Suprapubic skin (tissue), 4 donors: ENCODE measurements at places on chromosomes 5 and 9. TPM values are rescaled to one million over a fixed set of nuclear protein-coding genes. Genes with fewer than 3 reads are reported as not detected.

CACFD1 gene
- total RNA-seq = 10.3 TPM

DNA sequence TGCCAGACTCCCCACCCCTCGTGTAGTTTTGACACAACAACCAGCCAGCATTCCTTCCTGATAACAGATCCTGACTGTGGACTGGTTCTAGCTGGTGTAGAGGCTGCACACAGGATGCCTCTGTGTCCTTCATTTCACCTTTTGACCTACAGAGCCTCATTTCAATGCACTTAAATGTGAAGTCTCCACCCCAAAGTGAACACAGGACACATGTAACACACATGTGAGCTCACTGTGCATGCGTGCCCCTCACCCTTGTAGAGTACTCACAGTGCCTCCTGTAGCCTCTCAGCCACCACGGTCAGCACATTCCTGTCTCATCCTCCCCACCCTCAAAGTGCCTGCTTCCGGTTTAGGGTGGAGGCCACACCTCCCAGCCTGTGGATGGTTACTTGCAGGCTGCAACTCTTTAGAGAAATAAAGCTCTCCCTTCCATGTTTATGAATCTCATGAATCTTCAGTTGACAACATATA is 11.6 kb upstream of the NKD2 start:
- H3K36me3 ChIP-seq = no peaks in the 10 kb centered on the region
- no peak overlapping the region for H3K4me3 ChIP-seq
- H3K27ac ChIP-seq = no peak overlapping the region

DNA sequence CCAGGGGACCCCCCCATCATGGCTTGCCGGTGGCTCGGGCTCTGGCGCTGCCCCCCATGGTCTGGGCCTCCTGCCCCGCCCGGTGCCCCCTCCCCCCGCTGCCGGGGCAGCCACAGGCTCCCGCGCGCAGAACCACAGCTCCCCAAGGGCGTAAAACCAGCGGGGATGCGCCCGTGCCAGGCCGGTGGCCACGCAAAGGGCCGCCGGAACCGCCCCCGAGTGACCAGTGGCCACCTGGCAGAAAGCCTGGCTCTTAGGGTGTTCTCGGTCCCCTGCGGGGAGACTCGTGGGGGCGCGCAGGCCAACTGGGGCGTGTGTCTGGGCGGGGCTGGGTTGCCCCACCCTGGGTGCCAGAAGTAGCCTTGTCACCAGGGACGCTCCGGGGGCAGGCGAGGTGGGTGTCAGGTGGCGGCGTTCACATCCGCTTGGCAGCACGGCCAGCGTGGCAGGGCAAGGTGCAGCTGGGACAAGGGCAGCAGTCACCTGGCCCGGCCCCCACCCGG is 515 bp upstream of the AGPAT2 start:
- H3K27ac ChIP-seq = peak overlapping the region; percentile 93
- H3K4me3 ChIP-seq = peak overlapping the region; percentile 89
- H3K27me3 ChIP-seq = no peaks in the 10 kb centered on the region
- peaks cover 32% of the 10 kb centered on the region for H3K4me1 ChIP-seq
- no peaks in the 10 kb centered on the region for H3K36me3 ChIP-seq
- no peak for DNase-seq

DNA sequence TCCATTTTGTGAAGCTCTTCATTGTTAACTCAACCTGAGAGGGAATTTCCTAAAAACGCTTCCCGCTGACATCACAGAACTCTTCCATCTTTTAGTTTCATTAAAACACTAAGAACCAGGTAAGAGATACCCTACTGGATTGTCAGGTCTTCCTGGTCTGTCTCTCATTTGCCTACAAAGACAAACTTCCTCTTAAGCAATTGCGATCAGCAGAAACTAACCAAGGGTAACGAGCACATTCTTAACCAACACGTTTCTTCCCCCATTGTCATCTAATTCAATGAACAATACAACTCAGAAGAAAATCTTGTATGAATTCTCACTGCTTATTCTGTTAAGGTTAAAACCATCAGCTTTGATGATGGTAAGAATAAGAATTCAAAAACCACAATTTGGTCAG is 6.6 kb downstream of the FBXW11 start:
- H3K27ac ChIP-seq = no peak overlapping the region
- H3K36me3 ChIP-seq = no peaks in the 10 kb centered on the region
- no peaks in the 10 kb centered on the region for H3K27me3 ChIP-seq
- H3K4me3 ChIP-seq = no peak overlapping the region
- H3K4me1 ChIP-seq = peaks cover 29% of the 10 kb centered on the region

TMEM171 gene
- total RNA-seq = 1.7 TPM

RNF208 gene
- total RNA-seq = 2.8 TPM

DNA sequence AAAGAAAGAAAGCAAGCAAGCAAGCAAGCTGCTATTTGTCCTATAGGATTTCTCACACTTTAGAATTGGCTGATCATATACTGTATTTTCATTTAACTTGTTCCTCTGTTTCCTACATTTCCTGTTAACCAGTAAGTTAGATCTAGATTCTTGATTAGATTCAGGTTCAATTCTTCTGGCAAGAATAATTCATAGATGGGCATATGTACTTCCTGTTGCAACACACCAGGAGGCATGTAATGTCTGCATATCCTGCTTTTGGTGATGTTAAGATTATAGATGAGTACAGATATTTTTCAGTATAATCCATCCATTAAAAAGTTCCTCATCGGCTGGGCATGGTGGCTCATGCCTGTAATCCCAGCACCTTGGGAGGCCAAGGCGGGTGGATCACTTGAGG is 10.8 kb upstream of the KIF27 start:
- no peak for DNase-seq
- H3K27ac ChIP-seq = no peak overlapping the region
- H3K4me1 ChIP-seq = peaks cover 14% of the 10 kb centered on the region
- no peak overlapping the region for H3K4me3 ChIP-seq
- no peaks in the 10 kb centered on the region for H3K27me3 ChIP-seq

DNA sequence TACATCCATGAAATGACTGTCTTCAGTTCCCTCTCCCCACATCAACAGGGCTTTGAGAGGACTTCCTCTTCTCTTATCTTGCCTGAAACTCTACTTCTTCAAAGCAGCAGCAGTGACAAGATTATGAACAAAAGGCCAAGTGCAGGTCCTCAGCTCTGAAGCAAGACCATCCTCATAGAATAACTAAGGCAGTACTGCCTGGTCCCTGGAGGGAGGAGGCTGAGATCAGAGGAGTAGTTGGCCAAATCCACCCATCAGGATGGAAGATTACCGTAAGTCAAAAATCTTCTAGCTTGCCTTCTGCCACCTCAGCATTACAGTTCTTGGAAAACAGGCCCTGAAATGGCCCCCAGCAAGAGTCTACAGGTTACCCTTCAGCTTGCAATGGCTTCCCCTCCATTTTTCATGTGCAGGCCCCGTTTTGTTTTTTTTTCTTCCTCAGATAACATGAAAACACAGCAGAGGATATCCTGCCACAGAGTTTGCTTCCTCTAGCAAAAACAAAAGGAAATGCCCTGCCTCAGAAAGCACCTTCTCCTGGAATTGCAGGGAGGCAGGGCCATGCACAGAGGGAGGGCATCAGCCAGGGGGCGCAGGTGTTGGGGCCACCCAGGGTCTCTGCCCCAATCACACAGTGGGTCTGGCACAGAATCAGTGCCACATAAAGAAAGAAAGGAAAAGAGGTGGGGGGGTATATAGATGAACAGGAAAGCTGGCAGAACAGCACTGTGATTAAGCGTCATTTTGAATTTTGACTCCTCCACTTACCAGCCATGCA is 40.0 kb downstream of the KLHL3 start:
- peaks cover 3% of the 10 kb centered on the region for H3K4me1 ChIP-seq
- H3K36me3 ChIP-seq = peaks cover 4% of the 10 kb centered on the region
- no peak overlapping the region for H3K27ac ChIP-seq
- H3K4me3 ChIP-seq = no peak overlapping the region
- no peaks in the 10 kb centered on the region for H3K27me3 ChIP-seq
- no peak for DNase-seq

ZNF883 gene
- not detected for total RNA-seq

DNA sequence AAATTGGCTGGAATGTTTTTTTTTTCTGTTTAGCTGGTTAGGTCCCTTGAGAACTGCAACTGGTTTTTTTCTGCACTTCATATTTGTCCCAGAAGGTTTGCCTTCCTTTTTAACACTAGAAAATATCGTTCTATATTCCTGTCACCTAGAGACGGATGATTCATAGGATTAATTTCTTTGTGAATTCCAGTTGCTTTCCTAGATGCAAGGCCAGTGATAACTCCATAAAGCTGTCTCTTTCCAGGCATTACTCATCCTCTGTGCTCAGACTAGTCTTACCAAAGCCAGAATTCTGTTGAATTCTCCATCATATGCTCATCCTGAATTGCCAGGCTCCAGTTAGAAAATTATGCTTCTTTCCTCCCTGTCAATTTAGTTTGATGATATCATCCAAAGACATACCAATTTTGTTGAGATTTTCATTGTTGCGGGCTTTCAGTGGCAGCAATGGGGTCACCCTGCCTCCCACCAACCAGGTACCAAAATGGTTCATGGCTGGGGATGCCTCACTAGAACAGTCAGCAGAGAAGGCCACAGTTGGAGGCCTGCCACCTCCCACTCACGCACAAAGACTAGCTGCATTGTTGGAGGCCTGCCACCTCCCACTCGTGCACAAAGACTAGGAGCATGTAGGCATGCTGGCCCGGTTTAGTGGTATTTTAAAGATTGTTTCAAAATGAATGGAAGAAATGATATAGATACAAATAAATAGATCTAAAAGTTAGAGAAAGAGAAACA is 8.5 kb downstream of the BAAT start:
- H3K4me3 ChIP-seq = no peak overlapping the region
- H3K36me3 ChIP-seq = no peaks in the 10 kb centered on the region
- no peaks in the 10 kb centered on the region for H3K4me1 ChIP-seq
- H3K27ac ChIP-seq = no peak overlapping the region
- H3K27me3 ChIP-seq = no peaks in the 10 kb centered on the region

DNA sequence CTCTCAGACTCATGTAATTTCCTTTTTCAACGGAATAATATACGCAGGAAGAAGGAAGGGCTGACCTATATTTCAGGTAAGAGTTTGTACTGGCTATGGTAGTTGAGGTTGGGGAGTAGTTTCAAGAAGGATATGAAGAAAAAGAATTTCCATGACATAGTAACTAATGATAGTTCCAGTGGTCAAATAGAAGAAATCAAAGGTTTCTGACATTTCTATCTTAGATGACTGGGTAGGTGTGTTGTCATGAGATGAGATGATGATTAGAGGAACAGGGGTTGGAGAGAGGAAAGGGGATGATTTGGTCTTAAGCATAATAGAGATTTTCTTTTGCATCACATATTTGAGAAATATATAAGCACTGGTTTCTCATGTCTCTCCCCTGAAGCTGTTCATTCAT is 166.0 kb downstream of the SPATA31D1 start:
- no peaks in the 10 kb centered on the region for H3K27me3 ChIP-seq
- no peaks in the 10 kb centered on the region for H3K36me3 ChIP-seq
- DNase-seq = no peak
- H3K4me1 ChIP-seq = no peaks in the 10 kb centered on the region
- H3K27ac ChIP-seq = no peak overlapping the region

GRCh38 chr5:91963166-91963565 is 580.0 kb upstream of the ARRDC3 start:
- no peak for DNase-seq
- no peak overlapping the region for H3K4me3 ChIP-seq
- H3K4me1 ChIP-seq = no peaks in the 10 kb centered on the region
- no peaks in the 10 kb centered on the region for H3K36me3 ChIP-seq

SUSD3 gene
- 6.4 TPM for total RNA-seq

DNA sequence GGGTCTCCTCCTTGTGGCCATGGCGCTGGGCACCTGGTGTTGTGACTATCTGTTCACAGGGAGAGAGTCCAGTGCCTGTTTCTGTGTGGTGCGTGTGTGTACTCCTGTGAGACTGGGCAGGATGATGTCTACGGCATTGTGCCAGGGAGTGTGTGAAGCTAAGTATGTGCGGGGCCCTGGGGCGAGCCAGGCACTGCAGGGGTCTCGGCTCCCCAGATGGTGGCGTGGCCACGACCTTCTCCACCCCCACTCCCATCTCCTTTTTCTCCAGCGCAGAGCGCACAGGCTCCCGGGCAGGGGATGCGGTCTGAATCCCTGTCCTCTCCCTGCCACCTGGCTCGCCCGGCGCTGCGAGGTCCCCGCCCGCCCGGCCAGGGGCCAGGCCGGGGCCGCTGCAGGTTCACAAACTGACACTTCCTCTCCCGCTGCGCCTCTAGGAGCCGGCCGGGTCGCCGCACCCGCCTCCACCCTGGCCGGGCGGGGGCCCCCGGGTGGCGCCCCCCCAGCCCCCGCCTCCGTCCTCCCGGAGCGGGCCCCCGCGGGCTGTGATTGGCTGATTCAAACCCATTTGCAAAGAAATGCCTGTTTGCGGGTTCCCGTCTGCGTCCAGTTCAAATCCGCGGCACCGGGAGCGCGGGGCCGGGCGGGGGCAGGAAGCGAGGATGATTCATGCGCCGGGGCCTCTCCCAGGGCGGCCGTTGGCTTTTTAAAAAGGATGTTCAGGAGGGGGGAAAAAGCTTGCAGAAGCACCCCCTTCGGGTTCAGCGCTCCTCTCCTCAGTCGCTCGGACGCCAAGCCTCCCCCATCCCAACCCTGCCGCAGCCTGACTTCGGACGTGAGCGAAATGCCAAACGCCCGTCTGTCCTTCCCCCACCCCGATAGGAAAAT is 790 bp downstream of the PHF19 start:
- H3K27ac ChIP-seq = peak overlapping the region; percentile 90
- peaks cover 26% of the 10 kb centered on the region for H3K4me1 ChIP-seq
- H3K4me3 ChIP-seq = peak overlapping the region; percentile 82
- no peaks in the 10 kb centered on the region for H3K36me3 ChIP-seq
- peak; percentile 92 for DNase-seq
- H3K27me3 ChIP-seq = no peaks in the 10 kb centered on the region

DNA sequence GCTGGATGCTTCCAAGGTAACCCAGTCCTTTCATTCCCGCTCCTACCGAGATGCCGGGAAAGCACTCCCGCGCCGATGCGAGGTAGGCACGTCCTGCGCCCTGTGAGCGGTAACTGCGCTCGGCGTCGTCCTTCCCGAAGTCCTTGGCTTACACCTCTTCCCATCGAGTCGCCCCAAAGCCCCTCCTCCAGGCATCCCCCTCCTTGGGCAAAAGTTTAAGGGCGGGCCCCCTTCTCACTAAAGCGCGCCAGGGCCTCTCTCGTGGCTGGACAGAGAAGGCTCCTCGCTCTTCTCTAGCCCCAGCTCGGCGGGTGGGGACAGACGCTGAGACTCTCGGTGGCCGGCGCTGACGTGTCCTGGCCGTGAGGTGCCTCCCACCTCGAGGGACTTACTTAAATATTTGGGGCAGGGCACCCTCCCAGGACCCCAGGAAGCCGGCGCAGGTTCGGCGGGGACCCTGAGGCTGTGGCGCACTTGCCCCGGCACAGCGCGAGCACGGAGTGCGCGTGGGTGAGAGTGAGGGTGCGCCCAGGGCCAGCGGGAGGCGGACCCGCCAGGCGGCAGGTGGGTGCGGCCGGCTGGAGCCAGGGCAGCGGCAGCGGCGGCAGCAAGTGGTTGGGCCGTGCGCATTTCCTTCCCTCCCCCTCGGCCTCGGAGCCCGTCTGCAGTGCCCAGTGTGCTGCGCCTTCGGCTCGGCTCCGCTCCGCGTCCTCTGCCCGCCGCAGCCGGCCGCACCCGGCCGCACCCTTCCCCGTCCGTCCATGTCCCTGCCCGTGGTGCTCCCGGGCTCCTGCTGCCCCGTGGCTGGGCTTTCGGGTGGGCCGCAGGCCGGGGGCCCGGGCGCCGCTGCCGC is at the start of gene ENTREP1:
ENTREP1 (plus strand) TSS at position 667 of the 853 bp plus-strand sequence; CDS start at position 762, 95 bp downstream.
- H3K27me3 ChIP-seq = peaks cover 3% of the 10 kb centered on the region
- H3K4me1 ChIP-seq = peaks cover 12% of the 10 kb centered on the region
- DNase-seq = peak; percentile 69
- no peaks in the 10 kb centered on the region for H3K36me3 ChIP-seq

SOX30 gene
- not detected for total RNA-seq

OGN gene
- total RNA-seq = 1.7 TPM
